Activated CD4-positive, alpha-beta T cell treated with anti-CD3 and anti-CD28 coated beads, Interleukin-2, amount 50 U/mL, for 4 hours (primary cell): ENCODE measurements at places on chromosomes 4 and X.
A peak's percentile ranks its signal among the peaks of the same experiment; 100 is the strongest.

DNA sequence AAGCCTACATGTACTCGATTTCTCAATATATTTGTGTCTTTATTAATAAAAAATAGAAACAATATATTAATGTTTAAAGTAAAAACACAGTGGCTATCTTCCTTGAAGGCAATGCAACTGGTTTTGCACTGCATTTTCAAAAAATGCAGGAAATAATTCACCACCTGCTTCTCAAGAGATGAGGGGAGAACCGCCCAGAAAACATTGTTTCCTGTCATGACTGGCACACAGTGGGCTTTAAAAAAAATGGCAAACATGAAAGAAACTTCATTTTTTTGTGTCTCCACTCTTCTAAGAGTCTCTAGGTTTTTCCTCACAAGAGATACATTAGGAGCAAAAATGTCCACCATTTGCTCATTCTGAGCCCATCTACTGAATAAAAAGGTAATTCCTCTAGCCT lies 50.8 kb upstream of the C4orf50 start:
- no peak for DNase-seq

GRCh38 chrX:79259073-79259689 lies 108.0 kb downstream of the ITM2A start:
- peak; percentile 15 for DNase-seq

- DNase-seq = no peak
Observed at GRCh38 chr4:68326141-68326540, 23.7 kb downstream of the YTHDC1 start.

DNA sequence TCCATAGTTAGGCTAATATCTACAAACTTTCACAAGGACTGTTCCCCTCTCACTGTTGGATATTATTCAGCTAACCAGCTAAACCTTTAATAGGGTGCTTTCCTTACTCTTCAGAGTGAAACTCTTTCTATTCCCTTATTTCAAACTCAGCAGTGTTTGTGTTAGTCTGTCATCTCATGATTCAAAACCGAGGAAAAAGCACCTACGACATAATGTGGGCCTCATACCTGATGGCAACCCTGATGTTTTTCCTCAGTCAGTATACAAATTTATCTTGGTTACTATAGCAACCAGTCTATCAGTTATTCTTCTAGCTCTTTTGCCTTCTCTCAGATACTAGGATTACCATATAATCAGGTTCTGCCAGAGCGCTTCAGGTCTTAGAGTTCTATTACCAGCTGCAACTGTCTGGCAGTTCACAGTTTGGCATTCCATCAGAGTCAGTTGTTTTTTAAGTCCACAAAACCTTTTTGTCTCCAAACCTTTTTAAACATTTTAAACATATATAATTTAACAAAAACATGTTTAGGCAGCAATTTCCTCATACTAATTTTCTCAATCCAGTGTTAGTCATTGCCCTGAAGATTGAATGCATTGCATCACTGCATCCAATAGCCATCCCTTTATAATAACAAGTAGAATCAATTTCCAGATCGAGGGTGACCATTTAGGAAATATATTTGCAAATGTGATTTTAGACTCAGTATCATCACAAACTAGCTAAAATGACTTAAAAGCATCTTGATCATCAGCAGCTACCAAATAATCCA lies 7.4 kb downstream of the WDR44 start:
- DNase-seq = no peak

GRCh38 chr4:24488399-24489164 lies 95.8 kb downstream of the DHX15 start:
- DNase-seq = peak; percentile 36

- no peak for DNase-seq
Observed at GRCh38 chrX:23661671-23662070, 5.6 kb upstream of the PRDX4 start.

DNA sequence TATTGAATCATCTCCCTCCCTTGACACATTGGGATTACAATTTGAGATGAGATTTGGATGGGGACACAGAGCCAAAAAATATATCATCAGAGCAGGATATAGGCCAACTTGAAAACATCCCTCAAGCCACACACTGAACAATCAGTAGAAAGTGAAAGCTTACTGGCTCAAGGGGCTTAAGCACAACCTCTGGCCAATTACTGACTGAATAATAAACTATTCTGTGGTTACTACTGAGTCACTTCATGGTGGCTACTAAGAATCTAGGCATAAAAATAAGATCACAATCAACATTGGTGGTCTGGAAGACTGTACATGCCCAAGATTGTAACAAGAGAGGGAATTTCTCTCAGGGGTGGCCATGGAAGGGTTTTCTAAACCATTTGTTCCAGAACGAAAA lies 27.4 kb upstream of the GPR174 start:
- no peak for DNase-seq

- DNase-seq = no peak
Observed at GRCh38 chr4:12576409-12576808, 907.7 kb downstream of the RAB28 start.

DNA sequence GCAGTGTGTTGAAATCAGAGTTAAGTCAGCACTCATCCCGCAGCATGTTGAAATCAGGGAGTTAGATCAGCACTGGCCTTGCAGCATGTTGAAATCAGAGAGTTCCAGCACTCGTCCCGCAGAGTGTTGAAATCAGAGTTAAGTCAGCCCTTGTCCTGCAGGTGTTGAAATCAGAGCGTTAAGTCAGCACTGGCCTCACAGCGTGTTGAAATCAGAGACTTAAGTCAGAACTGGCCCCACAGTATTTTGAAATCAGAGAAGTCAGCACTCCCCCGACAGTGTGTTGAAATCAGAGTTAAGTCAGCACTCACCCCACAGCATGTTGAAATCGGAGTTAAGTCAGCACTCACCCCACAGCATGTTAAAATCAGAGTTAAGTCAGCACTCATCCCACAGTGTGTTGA lies 10.9 kb upstream of the UVSSA start:
- no peak for DNase-seq

- no peak for DNase-seq
Observed at GRCh38 chr4:128737098-128737513, 72.4 kb upstream of the JADE1 start.

DNA sequence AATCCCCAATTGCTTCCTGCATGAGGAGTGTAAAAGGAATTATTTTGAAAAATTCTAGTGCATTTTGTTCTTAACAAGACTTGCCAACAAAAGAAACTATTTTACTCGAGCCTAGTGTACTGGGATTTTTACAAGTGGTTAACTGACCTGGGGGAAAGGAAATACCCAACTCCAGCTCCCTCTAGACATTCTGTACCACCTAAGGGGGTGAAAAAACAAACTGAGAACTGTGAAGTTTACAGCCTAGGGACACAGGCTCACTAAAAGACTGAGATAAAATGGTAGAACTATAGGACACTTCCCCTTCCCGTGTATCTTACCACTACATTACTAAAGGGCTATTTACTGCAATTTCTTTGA lies 2.6 kb upstream of the ADH5 start:
- DNase-seq = no peak

DNA sequence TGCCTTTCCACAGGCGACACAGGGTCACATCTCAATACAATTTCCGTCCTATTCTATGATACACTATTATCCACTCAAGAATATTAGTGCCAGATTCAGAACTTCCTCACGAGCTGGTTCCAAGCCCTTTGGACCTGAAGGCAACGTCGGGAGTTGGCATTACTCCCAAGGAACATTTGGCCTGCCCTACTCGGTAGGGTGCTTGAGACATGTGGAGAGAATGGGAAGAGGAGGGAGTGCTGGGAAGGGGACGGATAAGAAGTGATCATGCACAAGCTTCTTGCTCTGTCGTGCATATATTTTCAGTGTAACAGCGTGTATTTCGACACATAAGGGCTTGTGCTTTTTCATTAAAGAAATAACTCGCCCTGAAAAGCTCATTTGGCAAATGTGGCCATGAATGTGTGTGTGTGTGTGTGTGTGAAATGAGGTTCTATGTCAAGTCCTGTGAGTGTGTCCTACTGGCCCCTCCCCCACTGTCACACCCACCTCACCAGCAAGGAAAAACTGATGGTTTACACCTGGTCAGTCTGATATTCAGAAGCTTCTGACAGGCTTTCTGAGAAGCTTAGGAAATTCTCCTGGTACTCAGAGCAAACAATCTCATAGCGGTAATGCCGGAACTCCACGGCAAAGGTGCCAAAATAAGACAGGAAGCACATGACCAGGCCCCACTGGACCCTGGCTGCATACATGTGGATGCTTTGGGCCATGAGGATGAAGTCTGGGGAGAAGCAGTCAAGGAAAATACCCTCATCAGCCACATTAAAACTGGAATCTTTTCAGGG lies 54.8 kb downstream of the ENOPH1 start:
- DNase-seq = no peak

DNA sequence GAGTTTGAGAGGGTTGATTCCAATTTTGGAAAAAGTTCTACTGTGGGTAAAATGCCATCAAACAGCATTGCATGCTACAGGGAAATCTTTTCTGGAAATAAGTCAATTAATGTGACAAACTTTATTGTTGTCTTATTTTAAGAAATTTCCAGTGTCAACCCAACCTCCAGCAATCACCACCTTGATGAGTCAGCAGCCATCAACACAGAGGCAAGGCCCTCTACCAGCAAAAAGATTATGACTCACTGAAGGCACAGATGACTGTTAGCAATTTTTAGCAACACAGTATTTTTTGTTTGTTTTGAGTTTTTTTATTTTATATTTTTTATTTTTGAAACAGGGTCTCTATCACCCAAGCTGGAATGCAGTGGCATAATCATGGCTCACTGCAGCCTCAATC lies 165.4 kb upstream of the C1QTNF7 start:
- DNase-seq = no peak

GRCh38 chr4:47827343-47828047 lies 10.4 kb downstream of the CORIN start:
- no peak for DNase-seq

DNA sequence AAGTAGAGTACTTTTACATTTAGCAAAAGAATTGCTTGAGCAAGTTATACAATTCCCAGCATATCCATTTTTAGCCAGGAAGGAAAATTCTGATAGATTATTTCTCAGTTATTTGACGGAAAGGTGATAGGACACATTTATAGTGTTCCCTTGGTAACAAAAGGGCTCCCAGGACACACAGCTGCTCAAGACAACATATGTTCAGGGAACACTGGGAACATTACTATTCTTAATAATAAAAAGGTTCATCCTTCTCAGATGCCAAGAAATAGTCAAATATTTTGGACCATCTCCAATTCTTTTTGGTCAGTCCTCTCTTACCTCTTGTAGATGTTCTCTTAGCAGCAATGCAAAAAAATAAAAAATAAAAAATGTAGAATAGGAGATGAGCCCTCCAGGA lies 66.8 kb upstream of the SMAD1 start:
- no peak for DNase-seq

DNA sequence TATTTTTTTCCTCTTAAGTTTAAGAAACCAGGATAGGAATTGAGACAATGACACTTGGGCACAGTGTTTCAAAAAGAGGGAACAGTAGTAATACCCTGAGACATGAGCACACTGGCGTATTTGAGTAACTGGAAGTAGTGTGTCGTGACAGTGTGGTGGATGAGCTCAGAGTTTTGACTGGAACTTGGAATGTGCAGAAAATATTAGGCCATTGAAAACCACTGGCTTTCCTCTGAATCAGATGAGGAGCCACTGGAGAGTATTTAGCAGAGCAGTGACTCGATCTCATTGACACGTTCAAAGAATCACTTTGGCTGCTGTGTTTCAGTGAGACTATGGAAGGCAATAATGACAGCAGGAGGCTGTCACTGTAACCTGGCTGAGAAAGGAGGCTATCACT lies 1531.2 kb downstream of the STIM2 start:
- no peak for DNase-seq

DNA sequence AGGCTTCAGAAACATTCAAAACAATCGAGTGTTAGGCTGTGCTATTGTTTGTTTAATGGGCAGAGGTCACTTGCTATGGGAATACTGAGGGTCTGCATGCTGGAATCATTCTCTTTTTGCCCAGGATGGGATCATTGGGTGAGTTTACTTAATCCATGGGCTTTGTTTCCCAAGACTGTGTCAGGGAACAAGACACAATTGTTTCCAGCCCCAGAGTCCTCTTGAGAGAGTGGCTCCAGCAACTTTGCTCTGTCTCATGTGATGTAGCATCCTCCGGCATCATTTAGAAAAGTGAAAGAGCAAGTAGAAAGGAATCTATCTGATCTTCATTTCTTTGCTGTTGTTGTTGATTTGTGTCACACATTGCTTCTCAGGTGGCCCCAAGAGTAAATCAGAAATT lies 1.8 kb downstream of the TENM3 start:
- DNase-seq = no peak

GRCh38 chr4:1400831-1401408 lies 5.3 kb downstream of the NKX1-1 start:
- DNase-seq = no peak
